ENCODE measurements at places on chromosomes 12 and 14.
A peak's percentile ranks its signal among the peaks of the same experiment; 100 is the strongest.

- no peak for DNase-seq
Measured at GRCh38 chr12:121826318-121827150, 22.7 kb downstream of the SETD1B start.

DNA sequence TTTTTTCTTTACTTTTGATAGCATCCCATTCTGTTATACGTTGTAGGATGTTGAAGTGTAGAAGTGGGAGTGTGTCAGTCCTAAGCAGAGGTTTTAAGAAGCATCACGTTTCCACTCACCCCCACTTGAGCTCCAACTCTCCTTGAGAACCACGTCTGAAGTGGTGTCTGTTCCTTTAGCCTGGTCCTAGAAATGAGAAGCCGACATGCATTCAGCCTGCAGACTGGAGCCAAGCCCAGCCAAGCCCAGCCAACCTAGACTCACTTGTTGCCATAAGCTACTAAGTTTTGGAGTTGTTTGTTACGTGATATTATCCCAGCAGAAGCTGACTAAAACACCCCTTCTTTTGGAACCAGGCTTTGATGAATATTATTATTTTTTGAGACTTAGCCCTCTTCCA lies 4.4 kb upstream of the ELK3 start:
- no peak for DNase-seq

DNA sequence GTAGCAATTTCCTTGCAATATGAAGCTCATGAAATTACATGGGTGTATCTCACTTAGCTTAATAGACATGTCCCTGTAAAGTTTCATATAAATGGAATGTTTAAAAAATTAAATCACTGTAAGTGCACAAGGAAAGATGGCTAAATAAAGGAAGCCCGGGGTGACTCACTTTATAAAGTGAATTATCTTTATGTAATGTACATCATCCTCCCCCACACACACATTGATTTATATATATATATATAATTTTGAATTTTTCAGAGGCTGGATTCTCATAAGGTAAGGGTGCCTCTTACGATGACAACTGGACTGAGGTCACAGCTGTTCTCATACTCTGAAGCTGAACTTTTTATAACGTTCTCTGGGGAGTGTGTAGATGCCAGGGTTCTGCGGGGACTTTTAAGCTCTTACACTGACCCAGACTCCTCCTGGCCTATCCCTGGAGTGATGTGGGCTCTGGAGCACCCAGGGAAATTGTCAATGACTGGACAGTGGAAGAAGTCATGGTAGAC lies 108.7 kb upstream of the HIF1A start:
- peak; percentile 71 for DNase-seq

- no peak for DNase-seq
Measured at GRCh38 chr12:100919116-100919515, 124.5 kb downstream of the ANO4 start.

- peak; percentile 98 for DNase-seq
Measured at GRCh38 chr12:4271717-4272423, 1.7 kb upstream of the CCND2 start.

DNA sequence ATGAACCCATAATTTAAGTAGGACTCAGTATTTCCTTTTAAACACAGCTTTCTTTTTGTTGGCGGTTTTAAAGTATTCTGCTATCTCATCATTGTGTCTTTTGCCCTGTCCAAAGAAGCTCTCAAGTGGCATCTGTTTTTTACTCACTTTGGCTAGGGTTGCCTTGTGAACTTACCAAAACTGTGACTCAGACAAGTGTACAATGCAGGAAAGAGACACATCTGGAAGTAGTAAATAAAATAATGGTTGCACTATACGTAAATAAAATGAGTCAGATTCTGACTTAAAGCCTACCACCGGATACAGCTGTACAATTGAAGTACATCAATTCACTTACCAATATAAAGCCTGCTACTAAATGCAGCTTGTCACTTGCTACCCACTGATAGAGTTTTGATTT lies 619.2 kb upstream of the LRFN5 start:
- DNase-seq: no peak

DNA sequence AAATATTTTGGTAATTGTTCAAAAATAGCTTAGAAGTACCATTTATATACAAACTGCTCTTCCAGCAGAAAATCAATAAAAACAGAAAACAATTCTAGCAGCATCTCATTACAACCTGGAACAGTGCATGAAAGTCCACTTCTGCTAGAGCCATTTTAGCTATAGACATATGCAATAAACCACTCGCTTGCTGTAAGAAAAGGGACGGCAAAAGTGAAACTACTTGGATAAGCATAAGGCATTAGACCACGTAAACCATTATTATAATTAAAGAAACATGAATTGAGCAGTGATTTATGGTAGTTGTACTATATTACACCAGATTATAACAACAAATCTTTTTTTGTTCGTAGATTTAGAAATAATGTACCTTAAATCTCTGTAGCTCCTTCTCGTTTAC lies 48.7 kb downstream of the LRIG3 start:
- peak; percentile 65 for DNase-seq

DNA sequence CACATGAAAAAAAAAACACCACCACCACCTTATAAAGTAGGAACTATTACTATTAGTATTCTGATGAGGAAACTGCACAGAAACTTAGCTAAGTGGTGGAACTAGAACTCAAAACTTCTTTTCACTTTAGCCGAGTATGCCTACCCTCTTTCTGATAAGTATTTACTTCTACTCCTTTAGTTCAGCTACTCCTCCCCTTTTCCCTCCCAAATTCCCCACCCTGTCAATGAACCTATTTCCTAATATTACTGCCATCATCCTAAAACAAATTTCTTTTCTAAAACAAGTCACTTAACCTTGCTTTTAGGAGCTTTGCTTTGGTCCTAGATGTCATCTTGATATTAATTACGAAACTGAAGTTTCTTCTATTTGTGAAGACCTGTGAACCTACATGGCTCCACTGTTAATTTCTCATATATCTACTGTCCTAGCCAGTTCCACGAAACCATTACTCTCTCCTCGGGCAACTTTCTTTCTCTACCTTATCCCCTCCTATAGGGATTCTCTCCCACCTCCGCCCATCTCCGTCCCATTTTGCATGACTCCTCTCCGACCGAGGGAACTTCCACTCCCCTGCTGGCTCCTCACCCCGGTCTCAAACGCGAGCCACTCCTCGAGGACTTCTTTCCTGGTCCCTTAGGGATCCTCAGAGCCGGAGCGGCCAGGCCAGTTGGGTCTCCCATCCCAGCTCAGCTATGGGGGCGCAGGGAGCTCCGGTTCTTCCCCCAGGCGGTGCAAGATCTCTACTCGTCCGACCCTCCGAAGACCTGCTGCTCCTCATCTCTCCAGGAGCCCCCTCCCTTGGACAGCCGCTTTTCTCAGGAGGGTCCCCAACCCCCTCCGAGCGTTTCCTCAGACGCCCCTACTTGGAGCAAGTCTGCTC lies 1.1 kb downstream of the NUMB start:
- DNase-seq: peak; percentile 40

GRCh38 chr12:55718624-55719275 lies 1.4 kb upstream of the RDH5 start:
- DNase-seq: peak; percentile 86

DNA sequence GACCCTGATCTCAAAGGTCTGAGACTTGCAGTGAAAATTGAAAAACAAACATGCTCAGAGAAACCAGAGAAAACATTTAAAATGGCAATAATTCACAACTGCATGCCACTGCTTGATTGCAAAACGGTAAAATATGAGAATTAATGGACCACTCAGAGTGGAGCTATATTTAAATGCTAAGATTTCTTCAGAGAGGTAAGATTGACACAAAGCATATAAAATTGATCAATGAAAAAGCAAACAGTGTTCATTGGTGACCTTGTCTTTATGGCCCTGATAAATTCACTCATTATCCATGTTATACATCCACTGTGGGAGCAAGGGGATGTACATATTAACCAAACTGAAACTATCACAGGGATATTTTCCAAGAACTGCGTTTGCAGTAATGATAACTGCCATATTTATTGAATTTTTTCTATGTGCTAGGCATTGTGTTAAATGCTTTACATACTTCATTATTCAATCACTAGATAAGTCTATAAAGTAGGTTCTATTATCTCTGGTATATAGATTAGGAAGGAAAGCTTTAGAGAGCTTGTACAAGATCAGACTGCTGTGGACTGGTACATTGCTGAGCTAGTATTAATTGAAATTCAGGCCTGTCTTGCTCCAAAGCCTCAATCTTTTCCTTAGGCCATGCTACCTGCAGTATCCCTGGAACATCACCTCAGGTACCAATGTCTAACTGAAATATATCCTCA lies 113.9 kb upstream of the LMO3 start:
- no peak for DNase-seq

DNA sequence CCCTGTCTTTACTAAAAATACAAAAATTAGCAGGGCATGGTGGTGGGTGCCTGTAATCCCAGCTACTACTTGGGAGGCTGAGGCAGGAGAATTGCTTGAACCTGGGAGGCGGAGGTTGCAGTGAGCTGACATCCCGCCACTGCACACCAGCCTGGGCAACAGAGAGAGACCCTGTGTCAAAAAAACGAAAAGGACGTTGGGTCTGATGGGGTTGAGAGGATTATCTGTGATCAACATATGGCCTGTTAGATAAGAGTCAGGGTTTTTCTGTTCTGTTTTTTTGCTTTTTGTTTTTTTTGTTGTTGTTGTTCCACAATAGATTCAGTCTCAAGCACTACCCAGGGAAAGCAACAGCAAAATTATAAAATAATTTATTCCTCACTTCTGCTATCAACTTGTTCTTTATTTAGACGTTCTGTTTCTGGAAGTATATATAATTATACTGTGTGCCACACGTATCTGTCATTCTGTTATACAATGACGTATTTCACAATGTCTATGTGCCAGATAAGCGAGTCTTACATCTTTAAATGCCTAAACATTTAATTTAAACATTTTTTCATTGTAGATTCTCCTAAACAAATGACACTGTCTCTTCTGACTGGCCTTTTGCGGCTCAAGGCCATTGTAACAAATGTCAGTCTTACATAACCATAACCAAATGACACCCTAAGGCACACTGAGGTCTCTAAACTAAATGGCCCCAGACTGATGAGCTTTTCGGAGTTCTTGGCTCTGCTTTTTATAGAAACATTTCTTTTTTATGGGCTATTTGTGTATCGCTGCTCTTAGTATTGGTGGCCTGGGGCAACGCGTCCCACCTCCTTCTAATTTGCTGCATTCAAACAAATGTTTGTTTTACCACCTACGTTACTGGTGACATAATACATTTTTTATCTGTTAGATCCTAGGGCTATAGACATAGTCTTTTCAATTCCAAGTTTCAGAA lies 7.2 kb upstream of the P2RX4 start:
- DNase-seq: no peak

DNA sequence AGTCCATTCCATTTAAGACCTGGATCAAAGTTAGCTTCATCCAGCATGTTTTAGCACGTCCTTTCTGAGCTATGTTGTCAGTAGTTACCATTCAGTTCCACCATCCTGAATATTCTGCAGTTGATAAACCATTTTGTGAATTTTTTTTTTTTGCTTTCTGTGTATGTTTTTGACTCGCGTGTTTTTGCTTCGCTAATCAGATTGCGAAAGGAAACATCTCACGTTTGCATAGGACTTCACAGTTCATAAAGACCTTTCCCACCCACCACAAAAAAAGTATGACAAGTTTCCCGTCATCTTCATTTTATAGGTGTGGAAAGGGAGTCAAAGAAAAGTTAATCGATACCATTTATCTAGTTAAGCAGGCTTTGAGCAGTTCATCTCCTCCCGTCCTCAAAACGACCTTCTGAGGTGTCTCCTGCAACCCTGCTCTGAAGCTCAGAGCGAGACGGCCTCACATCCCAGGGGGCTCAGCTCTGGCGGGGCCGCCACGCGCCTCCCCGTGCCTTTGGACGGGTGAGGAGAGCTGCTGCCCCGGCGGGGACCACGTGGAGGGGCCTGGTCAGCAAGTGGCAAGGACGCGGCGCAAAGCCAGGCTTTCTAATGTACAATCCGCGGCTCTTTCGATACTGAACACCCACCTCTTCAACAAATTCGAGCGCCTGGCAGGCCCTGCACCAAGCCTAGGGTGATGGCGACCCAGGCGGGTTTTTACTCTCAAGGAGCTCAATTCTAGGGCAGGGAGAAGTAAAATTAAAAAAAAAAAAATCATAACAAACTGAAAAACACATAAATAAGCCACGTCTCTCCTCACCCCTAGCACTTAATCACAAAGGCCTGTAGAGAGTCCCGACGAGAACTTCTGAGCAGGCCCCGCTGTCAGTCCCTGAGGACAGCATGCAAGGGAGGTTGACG lies 988 bp upstream of the TMEM263 start:
- DNase-seq: peak; percentile 69

- no peak for DNase-seq
Measured at GRCh38 chr12:119425623-119426022, 91.1 kb downstream of the CCDC60 start.

- no peak for DNase-seq
Measured at GRCh38 chr12:46657453-46658411, 168.1 kb downstream of the SLC38A4 start.

DNA sequence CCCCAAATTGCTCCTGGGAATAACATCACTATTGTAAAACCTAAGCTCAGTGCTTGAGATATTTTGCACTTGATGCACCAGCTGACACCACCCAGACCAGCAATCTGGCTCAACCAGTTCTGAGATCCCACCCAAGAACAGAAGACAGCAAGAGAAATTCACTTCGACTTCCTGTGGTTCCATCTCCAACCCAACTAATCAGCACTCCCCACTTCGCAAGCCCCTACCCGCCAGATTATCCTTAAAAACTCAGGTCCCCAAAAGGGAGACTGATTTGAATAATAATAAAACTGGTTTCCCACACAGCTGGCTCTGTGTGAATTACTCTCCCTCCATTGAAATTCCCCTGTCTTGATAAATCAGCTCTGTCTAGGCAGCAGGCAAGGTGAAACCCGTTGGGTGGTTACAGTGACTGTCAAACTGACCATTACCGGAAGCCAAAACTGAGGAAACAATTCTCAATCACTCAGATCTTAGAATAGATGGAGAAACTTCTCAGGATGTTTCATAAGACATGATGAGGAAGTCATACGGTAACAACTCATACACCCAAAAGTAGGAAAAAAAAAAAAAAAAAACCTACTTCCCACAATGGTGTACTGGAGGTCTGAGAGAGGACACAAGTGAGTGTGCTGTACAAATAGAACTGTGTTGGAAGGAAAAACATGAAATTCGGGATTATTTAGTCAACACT lies 92.4 kb downstream of the TMTC1 start:
- no peak for DNase-seq

DNA sequence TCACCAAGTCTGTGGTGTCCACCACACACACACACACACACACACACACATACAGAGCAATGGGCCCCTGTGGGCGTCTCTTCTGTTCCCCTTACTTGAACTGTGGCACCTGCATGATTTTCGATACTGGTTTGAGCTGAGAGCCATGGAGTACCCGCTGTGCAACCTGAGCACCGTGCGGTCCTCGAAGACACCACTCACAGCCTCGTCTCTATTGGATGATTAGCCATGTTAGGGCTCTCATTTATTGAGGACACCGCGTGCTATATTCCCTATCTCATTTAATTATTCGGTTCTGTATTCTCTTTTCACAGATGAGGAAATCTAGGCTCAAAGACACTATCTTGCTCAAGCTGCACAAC lies 623 bp upstream of the C14orf132 start:
- no peak for DNase-seq

GRCh38 chr12:104683831-104684503 lies 227.2 kb downstream of the CHST11 start:
- no peak for DNase-seq

Data from muscle of leg (tissue), 16 donors.